Cortex of kidney (tissue), 1 donor: ENCODE measurements at places on chromosomes 4 and X.

DNA sequence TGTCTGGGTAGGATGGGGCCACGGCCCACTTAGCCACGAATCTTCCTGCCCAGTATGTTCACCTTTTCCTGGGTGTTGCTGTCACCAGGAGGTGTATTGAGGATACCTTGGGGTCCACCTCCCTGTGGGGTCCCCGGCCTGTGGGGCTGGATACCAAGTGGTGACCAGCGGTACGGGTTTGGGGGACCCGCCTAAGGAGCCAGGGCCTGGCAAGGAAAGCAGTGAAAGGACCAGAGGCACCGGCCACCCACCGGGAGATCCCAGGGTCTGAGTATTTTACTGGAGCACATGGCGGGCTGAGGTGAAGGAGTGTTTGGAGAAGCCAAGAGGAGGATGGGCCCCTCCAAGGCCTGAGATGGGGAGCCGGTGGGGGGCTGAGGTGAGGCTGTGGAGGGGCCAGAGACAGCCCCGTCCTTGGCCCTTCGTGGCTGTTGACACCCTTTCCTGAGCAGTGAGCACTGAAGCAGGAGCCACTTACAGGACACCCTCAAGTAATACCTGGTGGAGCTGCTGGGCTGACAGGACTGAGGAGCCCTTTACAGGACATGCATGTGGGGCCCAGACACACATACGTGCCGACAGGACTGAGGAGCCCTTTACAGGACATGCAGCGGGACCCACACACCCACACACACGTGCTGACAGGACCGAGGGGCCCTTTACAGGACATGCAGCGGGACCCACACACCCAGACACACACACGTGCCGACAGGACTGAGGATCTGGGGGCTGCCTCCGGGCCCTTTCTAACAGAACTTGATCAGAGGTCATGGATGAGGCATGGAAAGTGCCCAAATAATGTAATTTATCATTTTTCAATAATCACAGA lies 38.4 kb downstream of the TMEM271 start:
- DNase-seq, result no peak

DNA sequence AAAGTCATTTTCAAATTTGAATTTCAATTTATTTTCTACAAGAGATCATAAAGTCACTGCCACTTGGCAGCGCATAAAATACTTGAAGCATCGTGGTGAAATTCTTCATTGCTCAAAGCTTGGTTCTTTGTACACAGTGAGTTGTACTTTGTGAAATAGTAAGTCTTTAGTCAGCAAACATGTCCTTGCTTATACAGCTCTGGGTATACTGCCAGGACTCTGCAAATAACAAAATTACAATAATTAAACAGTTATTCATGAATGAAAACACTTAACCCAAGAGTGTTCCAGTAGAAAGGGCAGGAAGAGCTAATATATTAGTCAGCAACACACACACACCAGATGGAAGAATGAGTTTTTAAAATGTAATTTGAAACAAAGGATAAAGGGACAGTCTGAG lies 1300.9 kb upstream of the DIAPH2 start:
- DNase-seq, result no peak

DNA sequence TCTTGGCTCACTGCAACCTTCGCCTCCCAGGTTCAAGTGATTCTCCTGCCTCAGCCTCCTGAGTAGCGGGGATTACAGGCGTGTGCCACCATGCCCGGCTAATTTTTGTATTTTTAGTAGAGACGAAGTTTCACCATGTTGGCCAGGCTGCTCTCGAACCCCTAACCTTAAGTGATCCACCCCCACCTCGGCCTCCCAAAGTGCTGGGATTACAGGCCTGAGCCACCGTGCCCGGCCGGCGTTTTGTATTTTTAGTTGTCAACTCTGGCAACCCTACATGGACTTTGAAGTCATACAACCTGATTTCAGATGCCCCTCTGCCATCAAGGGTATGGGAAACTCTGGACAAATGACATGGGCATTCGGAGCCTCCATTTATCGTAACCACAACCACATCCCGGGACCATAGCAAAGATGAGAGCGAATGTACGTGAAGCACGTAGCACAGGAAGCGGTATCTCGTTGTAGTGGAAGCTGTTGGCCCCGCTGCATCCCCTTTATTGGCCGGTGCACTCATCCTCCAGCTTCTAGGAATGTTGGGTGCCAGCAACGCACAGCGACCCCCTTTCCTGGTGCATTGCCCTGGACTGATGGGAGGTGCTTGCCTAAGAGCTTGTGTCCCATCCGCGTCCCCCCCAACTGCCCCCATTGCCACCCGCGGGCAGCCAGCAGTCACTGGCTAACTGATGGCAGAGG lies 109.2 kb downstream of the PHKA2 start:
- DNase-seq, result no peak

- no peak for DNase-seq
Measured at GRCh38 chrX:295136-295535, 14.0 kb downstream of the PLCXD1 start.

DNA sequence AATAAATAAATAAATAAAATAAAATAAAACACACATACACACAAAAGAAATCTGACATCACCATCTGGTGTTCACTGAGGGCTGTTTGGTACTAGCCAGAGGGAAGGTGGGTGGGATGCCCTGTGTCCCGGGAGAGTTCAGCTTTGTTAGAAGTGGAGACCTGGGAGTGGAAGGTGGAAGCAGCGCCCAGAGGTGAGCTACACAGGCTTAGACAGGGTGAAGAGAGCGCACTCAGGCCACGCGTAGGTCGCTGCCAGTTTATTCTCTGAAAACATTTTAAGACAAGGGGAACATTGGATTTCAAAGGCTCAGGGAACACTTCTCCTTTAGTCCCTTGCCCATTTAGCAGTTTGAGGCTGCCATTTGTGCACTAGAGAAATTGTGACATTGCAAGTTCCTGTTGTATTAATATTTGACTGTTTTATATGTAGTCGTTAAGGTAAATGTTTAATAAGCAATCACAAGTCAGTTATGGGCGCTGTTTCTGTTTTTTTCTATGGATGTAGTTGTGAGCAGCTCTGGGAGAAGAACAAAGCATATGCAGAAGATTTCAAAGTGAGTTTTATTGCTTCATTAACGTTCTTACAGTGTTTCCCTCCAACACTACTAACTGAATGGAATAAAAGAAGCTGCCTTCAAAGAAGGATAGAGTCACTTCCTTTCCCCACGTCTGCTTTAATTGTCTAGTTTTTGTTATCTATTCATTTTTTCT lies 405.5 kb upstream of the NR3C2 start:
- no peak for DNase-seq

DNA sequence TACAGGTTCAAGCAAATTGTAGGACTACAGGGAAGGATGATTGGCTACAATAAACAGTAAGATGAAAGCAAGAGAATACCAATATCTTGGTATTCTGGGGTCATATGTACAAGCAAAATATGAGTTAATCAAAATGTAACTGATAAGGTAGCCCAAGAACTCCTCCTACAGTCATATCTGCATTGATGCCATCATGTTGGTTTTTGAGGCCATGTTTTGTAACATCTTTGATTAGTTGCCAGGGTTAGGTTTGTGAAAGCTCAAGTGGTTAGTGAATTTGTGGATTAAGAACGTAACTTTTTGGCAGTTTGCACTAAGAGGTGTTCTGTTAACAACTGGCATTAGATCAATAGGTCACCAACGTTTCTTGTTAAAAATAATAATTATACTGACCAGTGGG lies 59.6 kb downstream of the USP9X start:
- DNase-seq, result no peak

DNA sequence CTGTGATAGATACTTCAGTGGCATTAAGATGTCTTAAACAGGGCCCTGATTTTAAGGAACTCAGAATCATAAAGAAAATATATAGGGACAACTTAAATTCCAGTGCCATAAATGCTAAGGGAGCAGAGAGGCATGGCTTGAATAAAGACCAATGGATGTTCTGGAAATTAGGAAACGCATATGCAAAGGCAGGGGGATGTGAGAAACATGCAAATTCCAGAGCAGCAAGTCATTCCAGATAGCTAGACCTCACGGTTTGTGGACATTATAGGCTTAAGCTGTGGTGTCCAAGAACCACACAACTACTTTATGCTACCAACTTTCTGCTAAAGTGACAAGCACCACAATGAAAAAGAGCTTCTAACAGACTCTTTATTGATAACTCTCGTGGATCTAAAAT lies 132.6 kb upstream of the ANK2 start:
- DNase-seq, result no peak

DNA sequence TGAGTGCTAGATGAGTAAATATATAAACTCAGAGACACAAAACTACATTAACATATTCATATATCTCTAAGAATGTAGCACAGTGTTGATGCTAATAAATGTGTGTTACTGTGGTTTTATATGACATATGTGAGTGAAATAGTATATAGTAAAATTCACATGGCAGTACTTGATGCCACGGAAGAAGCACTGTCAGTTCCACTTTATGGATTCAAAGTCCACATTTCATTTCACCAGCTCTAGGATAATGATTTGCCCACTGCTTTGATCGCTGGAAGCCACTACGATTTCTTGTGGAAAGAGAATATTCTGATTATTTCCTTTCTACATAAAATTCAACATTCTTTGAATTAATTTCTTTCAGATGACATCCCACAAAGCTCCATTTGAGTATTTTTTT lies 181.2 kb downstream of the GBA3 start:
- DNase-seq, result no peak

- no peak for DNase-seq
Measured at GRCh38 chrX:80876877-80877276, 67.2 kb upstream of the BRWD3 start.

- DNase-seq, result no peak
Measured at GRCh38 chr4:158327525-158327924, 117.2 kb downstream of the TMEM144 start.

DNA sequence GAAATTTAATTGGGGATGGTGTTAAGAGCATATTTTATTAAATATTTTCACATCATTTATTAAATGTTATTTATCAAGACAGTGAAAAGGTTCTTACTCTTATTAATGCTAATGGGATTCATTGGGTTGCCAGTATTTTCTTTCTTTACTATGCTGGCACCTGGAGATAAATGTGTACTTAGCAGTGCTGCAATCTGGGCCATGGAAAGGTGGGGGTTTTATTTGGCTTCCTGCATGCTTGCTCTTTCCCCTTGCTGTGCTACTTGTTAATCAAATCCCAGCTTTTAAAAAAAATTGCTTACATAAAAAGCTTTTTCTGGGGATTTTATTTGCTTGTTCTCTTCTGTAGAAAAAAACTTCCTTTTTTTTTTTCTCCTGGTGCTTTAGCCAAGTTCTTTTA lies 48.3 kb downstream of the ZAR1 start:
- DNase-seq, result no peak

DNA sequence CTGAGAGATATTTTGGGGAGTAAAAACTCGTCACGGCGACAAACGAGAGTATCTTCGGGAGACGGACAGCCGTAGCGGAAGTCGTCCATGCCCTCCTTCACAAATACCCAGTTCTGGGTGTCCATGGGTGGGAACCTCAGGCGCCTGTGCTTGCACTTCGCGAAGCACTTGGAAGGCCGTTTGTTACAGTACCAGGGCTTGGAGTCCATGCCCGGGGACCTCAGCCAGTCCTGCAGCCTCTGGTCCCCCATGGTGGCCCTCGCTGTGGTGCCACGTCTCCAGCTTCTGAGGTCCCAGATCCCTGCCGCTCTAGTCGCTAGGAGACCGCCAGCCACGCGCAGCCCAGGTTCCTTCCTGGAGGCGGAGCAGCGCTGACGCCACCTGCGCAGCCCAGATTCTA lies at the start of gene FAM47A:
Gene FAM47A, minus strand, starts transcription at position 287 of the 400 bp plus-strand sequence. Its CDS starts 36 bp downstream, at position 251.
- DNase-seq, result no peak

DNA sequence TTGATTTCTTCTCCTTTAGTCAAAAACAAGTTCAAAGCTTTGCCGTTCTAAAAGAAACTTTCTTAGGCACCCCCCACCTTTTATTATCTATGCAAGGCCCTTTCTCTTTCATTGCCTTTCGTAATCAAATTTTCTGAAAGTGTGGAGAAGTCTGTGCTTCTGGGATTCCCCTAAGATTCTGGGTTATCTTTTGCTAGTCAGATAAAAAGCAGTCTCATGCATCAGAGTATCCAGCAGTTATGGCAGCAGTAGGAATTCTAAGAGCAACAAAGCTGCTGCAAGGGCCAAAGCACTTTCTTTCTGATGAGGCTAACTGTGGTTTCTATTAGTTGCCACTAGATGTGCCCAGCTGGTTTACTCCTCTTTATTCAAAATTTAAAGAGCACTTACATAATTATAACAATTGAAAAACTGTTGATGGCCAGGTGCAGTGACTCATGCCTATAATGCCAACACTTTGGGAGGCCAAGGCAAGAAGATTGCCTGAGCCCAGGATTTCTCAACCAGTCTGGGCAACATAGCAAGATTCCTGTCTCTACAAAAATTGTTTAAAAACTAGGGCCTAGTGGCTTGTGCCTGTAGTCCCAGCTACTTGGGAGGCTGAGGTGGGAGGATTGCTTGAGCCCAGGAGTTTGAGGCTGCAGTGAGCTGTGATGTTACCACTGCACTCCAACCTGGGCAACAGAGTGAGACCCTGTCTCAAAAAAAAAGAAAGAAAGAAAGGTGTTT lies 296.2 kb downstream of the PAPSS1 start:
- no peak for DNase-seq

GRCh38 chr4:186621959-186622553 lies 66.7 kb upstream of the MTNR1A start:
- DNase-seq, result no peak

DNA sequence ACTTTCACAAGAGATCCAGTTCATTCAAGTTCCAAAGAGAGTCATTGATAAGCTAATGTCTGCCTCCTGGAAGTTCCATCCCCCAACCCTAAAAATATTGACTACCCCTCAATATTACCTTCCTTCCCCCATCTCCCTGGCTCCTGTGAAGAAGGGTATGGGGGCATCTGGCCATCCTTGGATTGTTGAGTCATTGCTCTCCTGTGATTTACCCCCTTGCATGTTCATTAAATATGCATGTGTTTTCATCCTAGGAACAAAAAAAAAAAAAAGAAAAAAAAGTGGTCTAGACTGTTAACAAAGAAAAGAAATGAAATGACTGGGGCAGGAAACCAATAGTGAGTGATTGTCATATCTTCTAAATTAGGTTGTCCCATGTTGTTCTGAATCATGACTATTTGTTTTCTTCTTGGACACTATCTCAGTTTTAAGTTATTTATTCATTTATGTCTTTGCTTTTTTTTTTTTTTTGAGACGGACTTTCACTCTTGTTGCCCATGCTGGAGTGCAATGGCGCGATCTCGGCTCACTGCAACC lies 51.9 kb upstream of the HUWE1 start:
- no peak for DNase-seq

- DNase-seq, result no peak
Measured at GRCh38 chrX:153782313-153782712, 1.5 kb downstream of the SRPK3 start.

- DNase-seq, result no peak
Measured at GRCh38 chrX:16711893-16712547, 449 bp downstream of the CTPS2 start.

DNA sequence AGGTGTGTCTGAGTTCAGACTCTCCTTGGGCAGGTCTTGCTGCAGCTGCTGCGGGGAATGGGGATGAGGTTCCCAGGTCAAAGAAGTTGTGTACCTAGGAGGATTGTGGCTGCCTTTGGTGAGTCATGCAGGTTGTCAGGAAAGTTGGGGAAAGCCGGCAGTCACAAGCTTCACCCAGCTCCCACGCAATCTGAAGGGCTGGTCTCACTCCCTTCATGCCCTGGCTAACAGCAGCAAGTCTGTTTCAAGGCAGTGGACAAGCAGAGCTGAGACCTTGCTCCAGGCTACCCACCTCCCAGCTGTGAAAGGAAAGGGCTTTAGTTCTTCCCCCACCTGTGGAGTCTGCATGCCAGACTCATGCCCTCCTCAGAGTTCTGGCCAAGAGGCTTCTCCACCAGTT lies 287.2 kb downstream of the DTHD1 start:
- no peak for DNase-seq

GRCh38 chrX:11050013-11050412 lies 61.1 kb upstream of the HCCS start:
- DNase-seq, result no peak
